ENCODE measurements at places on chromosomes 11 and 22.

DNA sequence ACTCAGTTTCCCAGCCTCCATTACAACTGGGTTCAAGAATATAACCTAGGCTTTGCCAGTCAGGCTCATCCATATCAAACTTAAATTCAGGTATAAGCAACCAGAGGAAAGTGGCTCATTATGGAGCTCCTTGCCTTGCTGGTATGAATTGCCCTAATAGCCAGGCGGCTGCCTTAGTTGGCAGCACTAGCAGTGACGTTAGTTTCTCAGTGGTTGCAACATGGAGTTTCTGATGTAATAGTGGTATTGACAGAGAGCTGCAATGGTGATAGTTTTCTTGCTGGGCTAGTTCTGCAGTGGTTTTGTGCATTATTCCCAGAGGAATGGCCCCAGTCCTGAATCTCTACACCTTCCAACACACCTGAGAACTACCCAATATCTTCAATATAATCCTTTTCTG, 3.8 kb upstream of the TMEM123 start:
- no peak for DNase-seq

DNA sequence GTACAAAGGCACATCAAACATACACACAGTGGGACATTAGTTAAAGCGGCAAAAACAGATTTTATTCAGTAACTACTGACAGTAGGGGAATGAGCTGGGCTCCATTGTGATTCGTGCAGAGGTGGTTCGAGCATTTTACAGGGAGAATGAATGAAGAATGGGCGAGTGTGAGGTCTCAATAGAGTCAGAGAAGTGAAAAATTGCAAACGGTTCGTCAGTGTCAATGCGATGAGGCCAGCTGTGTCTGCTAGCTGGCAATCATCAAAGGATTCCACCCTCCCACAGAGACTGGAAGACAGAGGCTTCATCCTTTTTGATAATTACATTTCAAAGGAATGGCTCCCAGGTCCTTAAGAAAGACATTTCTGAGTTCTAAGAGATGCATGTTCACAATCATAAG, 17.4 kb downstream of the OR4D9 start:
- no peak for DNase-seq

- DNase-seq = no peak
These were observed 33.8 kb downstream of the SYT13 start for GRCh38 chr11:45252134-45252856.

DNA sequence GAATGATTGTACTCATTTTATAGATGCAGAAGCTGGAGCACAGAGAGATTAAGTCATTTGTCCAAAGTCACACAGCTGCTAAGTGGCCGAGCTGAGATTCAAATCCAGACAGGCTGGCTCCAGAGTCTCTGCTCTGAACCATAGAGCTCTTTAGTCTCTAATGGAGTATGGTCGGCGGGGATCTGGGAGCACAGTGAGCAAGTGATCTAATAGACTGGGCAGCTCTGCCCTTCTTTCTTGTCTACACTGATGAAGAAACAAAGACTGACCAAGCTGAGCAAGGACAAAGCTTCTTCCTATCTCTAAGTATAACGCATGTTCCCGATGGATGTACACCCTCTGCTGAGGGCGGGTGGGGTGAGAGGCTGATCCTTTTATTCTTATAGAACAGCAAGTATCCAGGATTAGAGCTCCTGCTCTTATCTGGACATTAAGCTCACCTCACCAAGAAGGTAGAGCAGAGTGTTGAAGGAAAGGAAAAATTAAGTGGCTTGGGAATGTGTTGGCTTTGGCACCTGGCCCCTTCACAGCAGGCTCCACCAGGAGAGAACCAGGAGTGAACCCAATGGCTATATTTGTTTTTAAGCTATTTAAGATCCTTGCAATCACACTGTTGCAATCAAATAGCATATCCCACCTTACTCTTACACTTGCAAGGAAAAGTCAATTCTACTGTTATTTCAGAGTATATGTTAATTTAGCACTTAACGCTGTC, 68.7 kb downstream of the ETS1 start:
- no peak for DNase-seq

DNA sequence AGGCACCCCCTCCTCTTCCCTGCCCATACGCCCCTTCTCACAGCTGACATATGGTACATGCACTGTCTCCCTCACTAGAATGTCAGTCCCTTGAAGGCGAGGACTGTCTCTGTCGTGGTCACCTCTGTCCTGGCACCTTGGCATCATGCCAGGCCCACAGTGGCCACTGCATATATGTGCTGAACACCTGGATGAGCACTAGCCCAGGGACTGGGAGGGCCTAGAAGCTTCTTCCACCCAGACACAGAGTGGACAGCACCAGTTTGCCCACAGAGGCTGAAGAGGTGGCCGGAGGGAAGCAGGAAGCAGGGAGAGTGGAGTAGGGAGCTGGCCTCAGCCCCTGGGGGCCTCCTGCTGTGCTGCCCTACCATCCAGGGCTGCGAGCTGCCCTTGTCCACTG, 28.6 kb downstream of the VPS37C start:
- DNase-seq = no peak

- DNase-seq = no peak
These were observed 82.4 kb upstream of the VPREB1 start for GRCh38 chr22:22161924-22162851.

DNA sequence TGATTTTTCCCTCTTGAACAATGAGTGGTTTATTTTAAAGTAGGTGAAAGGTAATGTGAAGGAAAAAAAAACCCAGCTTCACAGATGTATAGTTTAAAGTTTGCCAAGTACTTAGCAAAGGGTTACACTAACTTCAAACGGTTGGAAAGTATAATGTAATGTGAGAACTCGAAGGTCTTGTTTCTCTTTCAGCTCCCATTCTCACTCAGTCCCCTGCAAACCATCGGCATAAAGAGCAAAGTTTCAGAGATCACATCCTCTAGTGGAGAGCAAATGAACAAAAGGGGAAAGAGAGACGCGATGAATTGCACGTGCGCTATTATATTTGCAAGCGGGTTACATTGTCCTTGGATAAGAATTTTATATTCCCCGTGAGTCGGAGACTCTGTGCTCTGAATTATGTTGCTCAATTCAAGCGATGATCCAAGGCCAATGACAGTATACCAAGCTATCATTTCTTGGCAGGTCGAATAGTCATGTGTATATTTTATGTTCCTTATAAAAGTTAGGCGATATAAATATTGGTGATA, 37.6 kb upstream of the BIRC3 start:
- no peak for DNase-seq

DNA sequence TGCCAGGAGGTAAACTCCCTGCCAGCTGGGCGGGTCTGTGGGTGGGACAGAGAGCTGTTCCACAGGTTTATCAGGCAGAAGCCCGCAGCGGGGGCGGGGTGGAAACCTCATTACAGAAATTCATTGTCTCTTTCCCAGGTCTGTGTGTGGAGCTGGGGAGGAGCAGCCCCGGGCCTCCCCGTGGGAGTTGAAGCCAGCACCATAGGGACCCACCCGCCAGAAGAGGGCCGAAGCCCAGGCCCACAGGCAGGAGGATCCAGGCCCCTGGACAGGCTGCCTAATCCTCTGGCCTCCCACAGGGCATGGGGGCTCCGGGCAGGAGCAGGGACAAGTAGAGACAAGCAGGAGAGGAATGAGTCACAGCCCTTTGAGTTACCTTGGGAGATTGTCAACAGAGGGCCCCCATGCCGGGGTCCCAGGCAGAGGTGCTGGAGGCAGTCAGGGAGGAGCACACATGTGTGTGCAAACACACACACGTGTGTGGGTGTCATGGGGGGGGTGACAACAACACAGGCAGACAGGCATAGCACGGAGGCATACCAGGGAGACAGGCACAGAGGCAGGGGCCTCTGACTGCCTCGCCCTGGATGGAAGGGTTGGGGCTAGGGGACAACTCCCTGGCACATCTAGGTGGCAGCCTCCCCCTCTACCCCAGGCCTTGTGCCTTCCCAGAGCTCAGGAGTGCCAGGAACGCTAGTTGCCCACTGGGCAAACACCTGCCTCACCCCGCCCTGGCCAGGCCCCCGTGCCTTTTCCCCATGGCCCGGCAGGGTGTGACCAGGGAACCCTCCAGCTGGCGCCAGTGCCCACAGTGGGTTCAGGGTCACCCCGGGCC, 1.4 kb downstream of the CDC42BPG start:
- no peak for DNase-seq

DNA sequence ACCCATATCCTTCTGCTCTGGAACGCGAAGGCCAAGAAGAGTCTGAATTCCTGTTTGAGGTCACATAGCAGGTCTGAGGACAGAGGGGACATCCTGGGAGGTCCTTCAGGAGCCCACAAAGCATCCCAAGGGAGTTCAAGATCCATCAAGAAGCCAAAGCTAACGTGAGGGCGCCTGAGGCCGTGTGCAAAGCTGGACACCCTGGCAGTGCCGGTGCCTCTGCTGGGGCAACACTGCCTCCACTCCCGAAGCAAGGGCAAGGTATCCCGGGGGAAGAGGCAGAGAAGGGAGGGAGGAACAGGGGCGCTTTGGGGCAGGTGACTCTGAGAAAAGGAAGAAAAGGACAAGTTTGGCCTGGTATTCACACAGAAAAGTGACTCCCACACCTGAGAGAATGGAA, 50.3 kb upstream of the CDON start:
- DNase-seq = no peak

GRCh38 chr11:125074511-125075241, 11.6 kb downstream of the SLC37A2 start:
- DNase-seq = no peak

DNA sequence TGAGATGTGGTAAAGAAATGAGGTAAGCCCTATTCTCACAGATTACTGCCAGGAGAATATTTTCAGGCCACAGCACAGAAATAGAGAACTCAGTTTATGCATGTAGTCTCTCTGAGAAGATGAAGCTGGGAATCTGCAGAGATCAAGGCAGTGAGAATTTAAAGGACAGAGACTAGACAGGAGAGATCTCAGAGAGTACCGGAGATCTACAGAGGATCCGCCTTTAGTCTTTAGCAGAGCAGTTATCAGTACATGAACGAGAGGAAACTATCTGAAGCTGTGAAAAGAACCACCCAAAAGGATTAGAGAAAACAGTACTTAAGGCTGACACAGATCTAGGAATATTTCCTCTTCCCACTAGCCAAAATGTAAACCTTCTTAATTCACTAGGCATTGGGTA, 101.5 kb downstream of the DLG2 start:
- no peak for DNase-seq

GRCh38 chr22:42814215-42814614, 42.9 kb downstream of the ARFGAP3 start:
- DNase-seq = no peak

DNA sequence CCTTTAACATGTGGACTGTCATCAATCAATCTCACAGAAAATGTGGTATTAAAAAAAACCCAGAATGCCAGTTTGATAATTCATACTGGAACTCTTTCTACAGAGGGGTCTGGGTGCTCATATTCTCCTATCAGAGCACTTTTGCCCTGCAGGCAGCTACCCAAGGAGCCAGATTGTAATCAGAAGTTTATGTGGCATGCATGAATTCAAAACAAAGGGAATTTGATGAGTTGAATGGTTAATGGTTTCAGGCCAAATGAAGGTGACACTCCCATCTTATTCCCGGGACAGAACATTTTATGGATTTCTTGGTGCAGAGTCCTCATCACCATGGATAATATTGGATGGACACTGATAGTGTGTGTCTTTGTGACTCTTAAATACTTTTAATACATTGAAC, 38.4 kb upstream of the CLPB start:
- no peak for DNase-seq

- DNase-seq = no peak
These were observed 14.9 kb downstream of the DCPS start for GRCh38 chr11:126318574-126319373.

DNA sequence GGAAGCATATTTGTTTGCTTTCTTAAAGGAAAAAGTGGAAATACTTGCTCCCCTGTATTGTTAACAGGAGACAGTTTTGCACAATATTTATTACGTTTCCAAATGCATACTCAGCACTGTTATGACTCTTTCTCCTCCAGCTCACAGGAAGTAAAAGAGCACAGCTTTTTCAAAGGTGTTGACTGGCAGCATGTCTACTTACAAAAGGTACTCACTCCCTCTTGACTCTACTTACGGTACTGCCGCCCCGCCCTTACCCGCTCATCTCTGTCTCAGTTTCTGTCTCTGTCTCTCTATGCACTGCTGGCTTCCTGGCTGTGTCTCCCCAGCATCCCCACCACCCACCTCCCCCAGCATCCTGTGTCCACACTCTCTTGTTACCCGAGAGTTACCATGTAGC, 32.2 kb upstream of the MYO18B start:
- no peak for DNase-seq

GRCh38 chr22:32701034-32701433, 100.5 kb upstream of the TIMP3 start:
- DNase-seq = no peak

DNA sequence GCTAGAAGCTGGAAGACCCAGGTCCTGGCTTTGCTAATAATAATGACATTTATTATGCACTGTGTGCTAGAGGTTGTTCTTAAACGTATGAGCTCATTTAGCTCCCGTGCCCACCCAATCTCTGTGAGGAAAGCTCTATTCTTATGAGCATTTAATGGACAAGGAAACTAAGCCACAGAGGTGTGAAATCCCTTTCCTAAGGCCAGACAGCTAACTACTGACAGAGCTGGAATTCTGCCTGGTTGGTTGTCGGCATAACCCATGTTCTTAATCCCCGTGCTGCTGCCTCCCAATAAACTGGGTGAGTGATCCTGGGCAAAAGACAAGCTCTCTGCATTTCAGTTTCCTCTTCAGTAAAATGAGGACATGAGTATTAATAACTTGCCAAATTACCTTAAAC, 49.4 kb downstream of the SNX19 start:
- no peak for DNase-seq

- no peak for DNase-seq
These were observed 70.7 kb upstream of the IGLL5 start for GRCh38 chr22:22816766-22817410.

GRCh38 chr11:70512716-70513115, 114.4 kb downstream of the CTTN start:
- no peak for DNase-seq

GRCh38 chr11:123381817-123382554, 48.1 kb upstream of the GRAMD1B start:
- DNase-seq = no peak

GRCh38 chr22:41009222-41009948, 58.2 kb downstream of the RBX1 start:
- no peak for DNase-seq

DNA sequence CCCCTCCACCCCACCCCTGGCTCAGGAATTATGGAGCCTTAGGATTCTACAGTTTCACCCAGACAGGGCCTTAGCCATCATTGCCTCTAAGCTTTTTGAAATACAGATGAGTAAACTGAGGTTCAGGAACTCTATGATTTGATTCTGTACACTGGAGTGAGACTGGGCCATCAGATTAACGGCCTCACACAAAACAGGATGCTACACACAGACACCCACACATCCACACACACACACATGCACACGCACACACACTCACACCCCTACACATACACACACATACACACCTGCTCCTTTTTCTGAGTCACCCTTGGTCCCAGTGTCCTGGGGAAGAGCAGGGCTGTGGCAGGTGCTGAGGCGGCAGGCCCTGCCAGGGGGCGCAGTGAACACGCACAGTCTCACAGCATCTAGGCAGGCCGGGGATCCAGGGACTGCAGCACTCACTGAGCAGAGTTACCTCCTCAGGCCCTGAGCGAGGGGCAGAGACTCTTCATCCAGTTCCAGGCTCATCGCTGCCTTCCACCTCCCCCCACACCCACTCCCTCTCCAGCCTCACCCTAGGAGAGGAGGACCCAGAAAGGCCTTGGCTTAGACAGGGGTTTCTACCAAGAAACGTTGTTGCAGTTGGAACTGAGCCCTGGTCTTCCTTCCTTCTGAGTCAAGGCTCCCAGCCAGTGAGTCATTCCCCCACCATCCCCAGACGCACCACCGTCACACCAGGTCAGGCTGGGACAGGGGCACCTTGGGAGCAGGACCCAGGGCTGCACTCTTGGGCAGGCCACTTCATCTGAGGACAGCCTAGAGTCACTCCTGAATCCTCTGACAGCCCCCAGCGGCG, 89.8 kb upstream of the PARVA start:
- no peak for DNase-seq

- no peak for DNase-seq
These were observed 107.2 kb upstream of the E2F8 start for GRCh38 chr11:19347911-19348310.
